ENCODE measurements at places on chromosomes 12 and 14. TPM values are rescaled to one million over a fixed set of nuclear protein-coding genes. Genes with fewer than 3 reads are reported as not detected.

GRCh38 chr12:46835785-46836184, 10.0 kb upstream of the SLC38A4 start:
- DNase-seq = no peak

DNA sequence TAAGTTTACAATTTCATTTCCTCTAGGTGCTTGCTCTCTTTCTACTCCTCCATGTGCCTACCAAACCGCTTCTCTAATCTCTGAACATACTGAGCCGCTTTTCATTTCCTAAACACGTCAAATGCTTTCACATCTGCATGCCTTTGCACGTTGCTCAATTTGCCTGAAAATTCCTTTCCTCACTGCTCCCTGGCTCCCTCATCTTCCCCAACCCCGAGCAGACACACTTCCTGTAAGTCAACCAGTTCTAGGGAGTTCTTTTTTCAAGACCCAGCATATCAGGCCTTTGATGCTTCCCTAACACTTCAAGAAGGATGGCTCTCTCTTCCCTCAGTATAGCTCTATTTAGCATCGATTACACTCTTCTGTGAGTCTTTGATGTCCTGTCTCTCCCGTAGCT, 50.3 kb downstream of the LMO3 start:
- DNase-seq = peak; percentile 20

GRCh38 chr14:39264558-39264957, 30.8 kb downstream of the MIA2 start:
- no peak for DNase-seq

DNA sequence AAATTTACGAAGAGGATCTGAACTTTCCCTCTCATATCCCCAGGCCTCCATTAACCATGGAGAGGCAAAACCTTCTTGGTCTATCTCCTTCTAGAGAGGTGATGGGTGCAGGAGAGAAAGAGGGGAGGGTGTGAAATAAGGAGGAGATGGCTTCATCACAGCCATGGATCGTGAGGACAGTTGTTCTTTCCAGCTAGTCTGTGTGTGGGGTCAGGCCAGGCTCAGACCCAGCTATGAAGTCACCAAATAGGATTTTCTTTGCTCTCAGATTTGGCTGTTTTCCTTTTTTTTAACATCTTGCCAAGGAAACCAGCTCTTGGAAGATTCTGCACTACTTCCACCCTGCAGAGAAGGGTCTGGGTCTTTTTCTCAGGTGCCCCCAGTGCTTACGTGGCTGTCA, 64.9 kb upstream of the FAM181A start:
- no peak for DNase-seq

- no peak for DNase-seq
These were observed 387.5 kb downstream of the TMEM121 start for GRCh38 chr14:105913861-105914260.

GRCh38 chr14:59175404-59175803, 13.1 kb upstream of the DAAM1 start:
- DNase-seq = no peak

DNA sequence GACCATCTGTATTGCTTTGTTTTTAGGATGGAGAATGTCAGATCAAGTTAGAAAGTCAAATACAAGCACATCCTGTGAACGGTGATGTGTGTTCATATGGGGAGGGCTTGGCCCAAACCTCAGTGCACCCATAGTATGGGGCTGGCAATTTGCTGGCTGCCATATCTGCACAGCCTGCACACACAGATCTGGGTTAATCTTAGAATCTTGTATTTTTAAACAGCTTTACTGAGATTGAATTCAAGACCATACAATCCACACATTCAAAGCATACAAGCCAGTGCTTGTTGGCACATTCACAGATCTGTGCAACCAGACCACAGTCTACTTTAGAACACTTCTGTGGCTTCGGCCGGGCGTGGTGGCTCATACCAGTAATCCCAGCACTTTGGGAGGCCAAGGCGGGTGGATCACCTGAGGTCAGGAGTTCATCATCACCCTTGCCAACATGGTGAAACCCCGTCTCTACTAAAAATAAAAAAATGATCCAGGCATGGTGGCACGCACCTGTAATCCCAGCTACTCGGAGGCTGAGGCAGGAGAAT, 90.4 kb downstream of the CCDC92 start:
- DNase-seq = no peak

SDR9C7 gene
- total RNA-seq = not detected

BRF1 gene
- total RNA-seq = 25.4 TPM

SERPINA12 gene
- not detected for total RNA-seq
